ENCODE measurements at places on chromosomes 7 and 10.

- no peak for DNase-seq
These were observed 356.2 kb downstream of the RNLS start for GRCh38 chr10:88226891-88227290.

DNA sequence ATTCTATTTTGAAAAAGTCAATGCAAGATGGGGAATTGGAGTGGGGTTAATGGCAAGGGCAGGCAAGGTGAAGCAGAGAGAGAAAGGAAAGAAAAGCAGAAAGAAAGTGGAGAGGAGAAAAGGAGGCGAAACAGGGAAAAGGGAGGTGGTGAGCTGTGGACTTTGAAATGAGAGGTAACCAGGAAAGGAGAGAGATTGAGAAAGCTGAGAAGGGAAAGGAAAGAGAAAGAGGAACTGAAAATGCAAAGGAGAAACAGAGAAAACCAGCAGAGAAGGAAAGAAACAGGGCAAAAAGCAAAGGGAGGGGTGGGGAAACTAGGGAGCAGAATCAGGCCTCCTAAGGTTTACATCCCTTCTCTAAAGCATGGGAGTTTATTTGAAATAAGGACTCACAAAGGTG lies 72.5 kb upstream of the TPK1 start:
- DNase-seq: no peak

DNA sequence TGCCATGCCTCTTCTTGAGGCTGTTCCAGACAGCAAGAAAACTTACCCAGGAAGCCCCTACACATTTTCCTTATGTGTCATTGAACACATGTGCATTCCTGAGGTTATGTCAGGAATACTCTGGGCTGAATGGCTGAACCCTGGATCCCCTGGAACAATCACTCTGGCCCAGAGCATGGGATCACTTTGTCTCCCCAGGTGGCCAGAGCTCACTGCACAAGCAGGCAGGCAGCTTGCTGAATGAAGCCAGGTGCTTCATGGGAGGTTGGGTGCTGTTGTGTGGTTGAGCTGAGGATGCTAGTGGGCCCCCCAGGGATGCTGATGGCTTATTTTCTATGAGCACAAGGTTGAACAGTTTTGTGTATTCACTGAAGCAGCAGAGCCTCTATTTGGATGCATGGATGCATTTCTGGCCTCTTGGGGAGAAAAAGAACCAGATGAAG lies 54.7 kb upstream of the NPTX2 start:
- DNase-seq: no peak

DNA sequence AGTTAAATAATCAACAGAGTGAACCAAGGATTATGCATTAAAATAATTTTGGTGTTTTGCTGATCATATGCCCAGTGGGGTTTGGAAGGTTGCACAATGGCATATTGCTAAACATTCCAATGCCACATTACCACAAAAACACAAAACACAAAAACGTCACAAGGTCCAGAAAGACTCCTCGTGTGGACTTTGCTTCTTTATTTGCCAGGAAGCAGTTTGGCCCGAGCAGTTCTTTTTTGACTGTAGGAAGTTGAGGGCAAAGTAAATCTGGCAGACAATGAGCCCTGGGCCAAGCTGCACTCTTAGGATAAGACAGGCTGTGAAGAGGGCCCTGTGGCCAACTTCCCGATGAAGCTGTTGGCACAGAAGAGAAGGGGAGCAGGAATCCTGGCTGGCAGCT lies 39.2 kb upstream of the SLC35B4 start:
- no peak for DNase-seq

DNA sequence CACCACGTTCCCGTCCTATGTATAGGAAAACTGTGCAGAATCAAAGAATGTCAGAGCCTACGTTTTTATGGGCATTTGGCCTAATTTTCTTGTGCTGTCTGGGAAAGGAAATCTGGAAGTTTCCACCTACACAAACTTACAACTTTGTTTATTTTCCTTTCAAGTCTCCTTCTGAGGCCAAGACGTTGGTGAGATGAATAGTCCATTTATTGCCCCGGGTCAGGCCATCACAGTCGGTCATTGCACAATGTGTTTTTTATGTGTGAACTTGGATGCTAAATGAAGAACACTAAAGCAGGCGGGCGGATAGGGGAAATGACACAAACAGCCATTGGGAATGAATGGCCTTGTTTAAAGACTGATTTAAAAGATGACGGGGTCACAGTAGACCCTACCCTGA lies 38.6 kb downstream of the TRIL start:
- no peak for DNase-seq

Data from stimulated activated CD8-positive, alpha-beta memory T cell treated with anti-CD3 and anti-CD28 coated beads, Interleukin-4, amount 100 ng/mL, for 1 hour (primary cell).